Naive thymus-derived CD4-positive, alpha-beta T cell (primary cell): ENCODE measurements at places on chromosomes 4 and X. TPM values are rescaled to one million over a fixed set of nuclear protein-coding genes. Genes with fewer than 3 reads are reported as not detected.

GRCh38 chr4:171650543-171650942 lies 162.7 kb upstream of the GALNTL6 start:
- H3K4me3 ChIP-seq: no peak overlapping the region
- no peak for DNase-seq
- H3K36me3 ChIP-seq: no peaks in the 10 kb centered on the region
- H3K4me1 ChIP-seq: no peaks in the 10 kb centered on the region
- H3K27me3 ChIP-seq: no peaks in the 10 kb centered on the region

- H3K27ac ChIP-seq: no peak overlapping the region
- no peaks in the 10 kb centered on the region for H3K27me3 ChIP-seq
- no peak overlapping the region for H3K4me3 ChIP-seq
- H3K4me1 ChIP-seq: no peaks in the 10 kb centered on the region
- no peak for DNase-seq
Measured at GRCh38 chr4:56662782-56663468, 18.2 kb downstream of the HOPX start.

DNA sequence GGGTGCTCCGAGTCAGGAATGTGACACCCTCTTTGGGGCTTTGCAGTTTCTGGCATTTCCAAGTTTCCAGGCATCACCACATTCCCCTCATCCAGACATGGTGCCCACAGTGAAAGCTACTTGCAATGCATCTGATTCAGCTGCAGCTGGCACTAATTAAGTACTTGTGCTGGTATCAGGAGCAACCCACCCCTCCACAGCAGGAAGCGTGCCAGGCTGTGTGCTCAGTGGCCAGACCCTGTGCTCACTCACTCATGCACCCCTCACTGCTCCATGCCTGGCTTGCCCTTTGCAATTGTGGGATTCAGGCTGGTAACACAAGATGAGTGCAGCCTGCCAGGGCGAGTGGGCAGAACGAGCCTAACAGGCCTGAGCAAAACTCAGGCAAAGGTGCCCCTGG lies 271.2 kb downstream of the EPHA5 start:
- H3K4me1 ChIP-seq: no peaks in the 10 kb centered on the region
- H3K4me3 ChIP-seq: no peak overlapping the region
- no peak overlapping the region for H3K27ac ChIP-seq
- no peak for DNase-seq
- no peaks in the 10 kb centered on the region for H3K27me3 ChIP-seq
- H3K36me3 ChIP-seq: no peaks in the 10 kb centered on the region

GRCh38 chrX:41001327-41001726 lies 83.9 kb upstream of the USP9X start:
- no peak for DNase-seq
- H3K4me3 ChIP-seq: no peak overlapping the region
- H3K27ac ChIP-seq: no peak overlapping the region
- no peaks in the 10 kb centered on the region for H3K27me3 ChIP-seq
- H3K4me1 ChIP-seq: no peaks in the 10 kb centered on the region

DNA sequence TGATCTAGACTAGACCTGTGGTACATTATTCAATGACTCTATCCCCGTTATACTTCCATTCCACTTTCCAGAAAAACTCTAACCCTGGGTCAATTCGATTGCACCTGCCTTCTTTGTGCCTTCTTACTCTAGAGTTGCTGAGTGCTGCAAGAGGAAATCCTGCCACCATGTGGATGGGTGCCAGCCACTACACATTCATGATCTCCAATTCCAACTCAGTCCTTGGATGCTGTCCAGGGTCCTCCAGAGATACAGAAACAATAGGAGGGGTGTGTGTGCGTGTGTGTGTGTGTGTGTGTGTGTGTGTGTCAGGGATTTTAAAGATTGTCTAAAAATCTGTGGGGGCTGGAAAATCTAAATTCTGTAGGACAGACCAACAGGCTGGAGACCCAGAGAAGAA lies 42.9 kb upstream of the INTS6L start:
- no peak overlapping the region for H3K27ac ChIP-seq
- no peaks in the 10 kb centered on the region for H3K27me3 ChIP-seq
- no peaks in the 10 kb centered on the region for H3K4me1 ChIP-seq
- no peaks in the 10 kb centered on the region for H3K36me3 ChIP-seq
- peak; percentile 20 for DNase-seq

GRCh38 chrX:11528623-11529022 lies 137.1 kb downstream of the ARHGAP6 start:
- H3K4me1 ChIP-seq: no peaks in the 10 kb centered on the region
- no peaks in the 10 kb centered on the region for H3K27me3 ChIP-seq
- no peak for DNase-seq
- no peak overlapping the region for H3K27ac ChIP-seq

- no peaks in the 10 kb centered on the region for H3K27me3 ChIP-seq
- no peak overlapping the region for H3K4me3 ChIP-seq
- H3K4me1 ChIP-seq: no peaks in the 10 kb centered on the region
- H3K36me3 ChIP-seq: no peaks in the 10 kb centered on the region
- no peak overlapping the region for H3K27ac ChIP-seq
Measured at GRCh38 chr4:141154725-141155124, 21.5 kb upstream of the RNF150 start.

Gene ZNF630
- total RNA-seq: 2.2 TPM

Gene AADAT
- total RNA-seq: not detected in 2 replicates

Gene SPP1
- total RNA-seq: not detected
